ENCODE measurements at places on chromosomes 7 and 10.
A peak's percentile ranks its signal among the peaks of the same experiment; 100 is the strongest.

DNA sequence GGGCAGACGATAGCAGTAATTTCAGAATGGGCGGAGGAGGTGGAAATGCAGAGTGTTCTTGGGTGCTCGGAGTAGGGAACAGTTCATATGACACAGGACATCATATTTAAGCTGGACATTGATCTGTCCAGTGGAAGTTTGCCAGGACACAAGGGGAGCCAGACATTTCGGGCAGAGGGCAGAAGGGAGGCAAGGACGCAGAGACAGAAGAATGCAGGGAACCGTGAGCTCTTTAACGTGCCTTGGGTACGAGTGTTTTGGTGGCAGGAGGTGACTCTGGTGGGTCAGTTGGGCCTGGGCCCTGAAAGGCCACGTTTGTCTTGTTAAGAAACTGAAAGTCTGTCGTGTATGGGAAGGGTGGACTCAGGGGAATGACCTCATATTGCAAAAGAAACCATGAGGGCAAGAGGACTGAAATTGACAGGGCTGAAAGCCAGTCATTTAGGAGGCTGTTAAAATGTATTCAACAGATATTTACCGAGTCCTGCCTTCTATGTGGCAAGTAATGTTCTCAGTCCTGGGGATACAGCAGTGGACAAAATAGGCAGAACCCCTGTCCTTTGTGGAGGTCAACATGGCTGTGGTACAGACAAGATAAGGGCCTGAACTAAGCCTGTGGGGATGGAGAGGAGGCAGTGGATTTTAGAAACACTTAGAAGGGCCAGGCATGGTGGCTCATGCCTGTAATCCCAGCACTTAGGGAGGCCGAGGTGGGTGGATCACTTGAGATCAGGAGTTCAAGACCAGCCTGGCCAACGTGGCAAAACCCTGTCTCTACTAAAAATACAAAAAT is 2.2 kb downstream of the OPTN start:
- peak; percentile 34 for DNase-seq

GRCh38 chr10:117004227-117005025 is 561 bp downstream of the SHTN1 start:
- DNase-seq, result peak; percentile 43

DNA sequence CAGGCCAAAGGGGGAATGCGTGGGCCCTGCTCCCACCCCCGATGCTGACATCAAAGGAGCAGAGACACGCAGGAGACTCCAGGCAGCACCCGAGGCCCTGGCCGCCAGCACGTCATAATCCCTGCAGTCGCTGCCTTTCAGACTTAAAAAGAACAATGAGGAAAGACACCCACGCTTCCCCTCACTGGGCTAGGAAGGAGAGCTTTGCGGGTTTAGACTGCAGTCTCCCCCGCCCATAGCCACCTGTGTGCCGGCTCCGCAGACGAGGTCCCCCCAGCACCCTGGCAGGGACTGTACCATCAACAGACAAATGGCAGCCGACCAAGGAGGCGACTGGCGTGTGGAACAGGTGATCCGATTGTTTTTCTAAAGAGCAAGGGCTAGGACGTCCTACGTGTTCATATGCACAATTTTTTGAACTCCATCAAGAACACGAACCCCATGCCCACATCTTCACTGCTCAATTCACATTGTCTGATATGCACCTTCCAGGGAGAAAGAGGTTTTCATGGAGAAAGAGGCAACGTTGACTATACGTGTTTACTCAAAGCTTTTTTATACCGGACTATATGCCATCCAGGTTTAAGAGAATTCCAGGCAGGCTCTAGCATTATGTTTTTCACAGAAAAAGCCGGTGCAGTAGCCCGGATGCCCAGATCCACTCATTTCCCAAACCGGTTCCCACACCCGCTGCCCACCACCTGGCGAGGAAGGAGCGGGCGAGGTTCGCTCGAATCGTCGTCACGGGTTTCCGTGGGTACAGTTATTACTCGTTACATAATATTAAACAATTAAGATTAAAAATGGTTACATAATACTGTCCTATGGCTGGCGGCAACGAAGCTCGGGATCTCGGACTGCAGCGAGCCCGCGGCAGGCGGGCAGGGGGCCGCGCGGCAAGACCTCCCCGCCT is 1.1 kb downstream of the GRB10 start:
- no peak for DNase-seq

- DNase-seq, result no peak
Observed at GRCh38 chr10:7085147-7085912, 325.5 kb downstream of the SFMBT2 start.

- DNase-seq, result no peak
Observed at GRCh38 chr10:1615186-1615954, 122.0 kb downstream of the ADARB2 start.

- DNase-seq, result no peak
Observed at GRCh38 chr10:121889212-121889611, 38.6 kb downstream of the ATE1 start.

DNA sequence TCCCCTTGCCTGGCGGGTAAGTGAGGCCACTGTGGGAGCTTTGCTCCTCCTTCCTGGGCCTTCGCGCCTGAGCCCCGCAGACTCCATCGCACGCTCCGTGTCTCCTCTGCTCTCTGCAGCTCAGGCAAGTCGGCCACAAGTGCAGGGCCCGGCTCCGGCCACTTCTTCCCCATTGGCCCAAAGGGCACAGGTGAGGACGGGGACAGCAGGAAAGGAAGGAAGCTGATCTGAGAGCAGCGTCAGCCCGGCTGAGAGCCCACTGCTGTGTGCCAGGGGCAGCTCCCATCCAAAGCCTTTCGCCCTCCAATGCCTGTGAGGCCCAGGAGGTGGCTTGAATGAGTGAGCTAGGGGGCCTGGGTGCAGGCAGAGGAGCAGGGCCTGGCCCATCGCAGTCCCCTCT is 33.7 kb upstream of the RHEB start:
- DNase-seq, result no peak

DNA sequence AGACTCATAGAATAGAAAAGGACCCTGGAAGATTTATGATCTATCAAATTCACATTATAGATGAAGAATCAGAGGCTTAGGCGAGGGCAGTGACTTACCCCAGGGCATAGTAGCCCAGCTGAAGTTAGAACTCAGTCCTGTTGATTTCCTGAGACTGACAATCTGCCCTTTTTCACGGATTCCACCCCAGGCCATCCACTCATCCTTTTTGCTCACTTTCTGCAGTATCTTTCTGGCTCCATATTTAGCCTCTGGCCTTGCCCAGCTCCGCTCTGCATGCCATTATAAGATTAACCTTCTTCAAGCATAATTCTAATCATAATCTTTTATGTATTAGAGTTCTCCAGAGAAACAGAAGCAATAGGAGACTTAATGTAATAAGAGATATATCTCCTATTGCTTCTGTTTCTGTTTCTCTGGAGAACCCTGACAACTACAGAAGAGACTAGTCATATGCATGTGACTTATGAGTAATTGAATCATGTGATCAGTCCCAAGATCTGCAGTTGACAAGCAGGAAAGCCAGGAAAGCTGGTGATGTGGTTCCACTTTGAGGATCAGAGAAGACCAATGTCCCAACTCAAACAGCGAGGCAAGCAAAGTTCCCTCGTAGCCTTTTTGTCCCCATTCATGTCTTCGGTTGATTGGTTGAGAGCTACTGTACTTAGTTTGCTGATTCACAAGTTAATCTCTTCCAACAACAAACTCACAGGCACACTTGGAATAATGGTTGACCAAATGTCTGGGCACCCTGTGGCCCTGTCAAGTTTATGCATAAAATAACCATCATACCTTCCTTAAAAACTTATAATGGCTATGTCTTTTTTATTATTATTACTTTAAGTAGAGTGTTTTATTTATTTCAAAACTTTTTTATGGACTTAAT is 412.1 kb downstream of the SUGCT start:
- no peak for DNase-seq

DNA sequence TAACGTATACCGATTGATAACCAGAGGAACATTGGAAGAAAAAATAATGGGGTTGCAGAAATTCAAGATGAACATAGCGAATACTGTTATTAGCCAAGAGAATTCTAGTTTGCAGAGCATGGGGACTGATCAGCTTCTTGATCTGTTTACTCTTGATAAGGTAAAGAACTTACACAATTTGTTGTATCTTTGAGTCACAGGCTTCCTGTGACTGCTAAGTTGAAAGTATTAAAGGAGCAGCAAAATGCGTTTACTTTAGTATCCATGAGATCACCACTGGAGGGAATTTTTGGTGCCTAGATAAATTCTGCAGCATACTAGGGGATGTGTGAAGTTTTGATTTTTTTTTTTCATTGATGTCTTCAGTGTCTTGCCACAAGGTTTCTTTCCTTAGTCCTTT is 103.6 kb downstream of the BTAF1 start:
- DNase-seq, result no peak

DNA sequence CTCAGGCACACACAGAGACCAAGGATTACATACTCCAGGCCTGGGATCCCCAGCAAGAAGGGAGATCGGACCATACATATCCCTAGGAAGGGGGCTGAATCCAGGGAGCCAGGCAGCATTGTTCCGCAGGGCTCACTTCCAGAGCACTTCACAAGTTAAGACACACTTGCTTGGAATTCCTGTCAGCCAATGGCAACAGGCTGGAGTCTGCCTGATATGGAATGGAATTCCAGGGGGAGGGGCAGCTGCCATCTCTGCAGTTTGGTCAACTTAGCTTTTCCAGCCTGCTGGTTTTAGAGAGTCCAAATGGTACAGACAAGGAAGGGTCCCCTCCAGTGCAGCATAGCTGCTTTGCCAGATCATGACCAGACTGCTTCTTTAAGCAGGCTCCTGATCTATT is 290.0 kb upstream of the GLI3 start:
- no peak for DNase-seq

Measured in HuH-7.5 (cell line).